ENCODE measurements at places on chromosomes 4 and X.

DNA sequence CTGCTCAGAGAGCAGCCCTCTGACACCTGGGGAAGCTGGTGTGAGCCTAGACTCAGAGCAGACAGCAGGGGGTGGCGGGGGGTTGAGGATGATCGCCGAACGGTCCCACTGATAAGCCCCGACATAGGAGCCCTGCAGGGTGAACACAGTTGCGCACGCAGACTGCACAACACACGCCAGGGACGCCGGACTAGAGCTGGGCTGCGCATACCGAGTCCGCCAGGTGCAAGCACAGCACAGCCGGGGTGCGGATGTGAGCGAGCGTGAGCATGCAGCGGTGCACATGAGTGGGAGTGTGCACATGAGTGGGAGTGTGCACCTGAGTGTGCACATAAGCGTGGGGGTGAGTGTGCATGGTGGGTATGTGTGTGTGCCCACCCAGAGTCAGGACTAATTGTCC lies 36.7 kb downstream of the FAM53A start:
- no peak for DNase-seq

DNA sequence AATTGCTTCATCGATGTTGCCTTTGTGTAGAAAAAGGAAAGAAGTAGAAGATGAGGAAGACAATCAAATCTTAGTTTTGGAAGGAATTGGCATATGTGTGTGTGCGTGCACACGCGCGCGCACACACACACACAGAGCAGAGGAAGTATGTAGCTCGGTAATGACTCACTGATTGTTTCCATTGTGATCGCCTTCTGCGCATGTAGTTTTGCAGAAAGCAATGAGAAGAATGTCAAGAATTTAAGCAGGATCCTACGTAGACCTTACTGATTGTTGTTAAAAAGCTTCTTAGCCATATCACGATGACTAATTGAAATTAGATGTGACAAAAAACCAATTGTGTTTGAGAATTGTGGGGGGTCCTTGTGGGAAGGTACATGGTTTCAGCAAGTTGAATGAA lies 12.8 kb upstream of the LIMCH1 start:
- DNase-seq, result no peak

DNA sequence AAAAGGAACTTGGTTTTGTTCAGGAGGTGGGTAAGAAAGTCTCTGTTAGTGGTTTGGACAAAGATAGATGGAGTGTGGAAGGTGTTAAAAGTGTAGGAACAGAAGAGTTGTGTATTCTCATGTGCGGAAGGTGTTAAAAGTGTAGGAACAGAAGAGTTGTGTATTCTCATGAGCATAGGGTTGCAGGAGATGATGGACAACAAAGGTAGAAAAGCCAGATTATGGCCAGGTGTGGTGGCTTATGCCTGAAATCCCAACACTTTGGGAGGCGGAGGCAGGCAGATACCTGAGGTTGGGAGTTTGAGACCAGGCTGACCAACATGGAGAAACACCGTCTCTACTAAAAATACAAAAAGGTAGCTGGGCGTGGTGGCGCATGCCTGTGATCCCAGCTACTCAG lies 2.5 kb downstream of the RPL34 start:
- no peak for DNase-seq

- DNase-seq, result no peak
Observed at GRCh38 chr4:152039691-152040090, 278.9 kb upstream of the GATB start.

DNA sequence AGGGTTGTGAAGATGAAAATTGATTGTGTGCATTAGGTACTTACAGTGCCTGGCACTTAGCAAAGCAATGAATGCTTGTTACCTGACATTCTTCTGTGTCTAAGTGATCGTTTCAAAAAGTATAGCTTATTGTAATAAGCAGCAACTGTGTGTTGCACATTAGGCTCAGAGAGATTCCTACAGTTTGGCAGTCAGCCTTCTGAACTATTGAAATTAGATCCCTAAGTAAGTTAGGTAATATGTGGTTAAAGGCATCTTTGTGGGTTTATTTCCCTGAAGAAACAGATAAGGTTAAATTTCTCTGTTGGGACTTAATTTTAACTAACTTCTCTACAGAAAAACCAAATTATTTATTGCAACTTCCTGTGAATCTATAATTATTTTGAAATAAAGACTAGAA lies 93.4 kb downstream of the REPS2 start:
- no peak for DNase-seq

DNA sequence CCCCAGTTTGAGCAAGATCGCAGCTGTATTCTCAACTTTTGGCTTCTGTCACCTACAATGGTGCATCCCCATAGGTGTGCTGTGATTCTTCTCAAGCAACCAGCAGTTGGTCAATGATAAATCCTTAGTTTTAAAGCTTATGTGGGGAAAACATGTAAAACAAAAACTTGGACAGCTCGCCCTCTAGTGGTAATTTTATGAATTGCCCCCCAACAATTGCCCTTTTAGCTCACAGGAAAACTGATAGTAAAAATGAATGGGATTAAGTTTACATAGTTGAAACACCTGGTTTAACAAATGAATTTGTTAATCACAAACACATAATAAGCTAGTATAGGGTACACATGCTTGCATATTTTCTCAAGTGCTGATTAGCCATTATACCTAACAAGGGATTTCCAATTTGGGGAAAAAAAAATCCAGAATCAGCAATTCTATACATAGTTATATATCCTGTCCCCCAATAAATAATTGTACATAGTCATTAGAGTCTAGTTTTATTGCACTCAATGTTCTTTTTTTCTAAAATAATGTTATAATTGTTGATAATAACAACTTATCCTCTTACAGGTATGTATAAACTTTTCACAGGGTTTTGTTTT lies 30.1 kb downstream of the TEX13A start:
- DNase-seq, result no peak

GRCh38 chr4:20960291-20960690 lies 260.0 kb downstream of the PACRGL start:
- DNase-seq, result no peak

- DNase-seq, result no peak
Observed at GRCh38 chr4:76278583-76278982, 27.1 kb downstream of the FAM47E start.

DNA sequence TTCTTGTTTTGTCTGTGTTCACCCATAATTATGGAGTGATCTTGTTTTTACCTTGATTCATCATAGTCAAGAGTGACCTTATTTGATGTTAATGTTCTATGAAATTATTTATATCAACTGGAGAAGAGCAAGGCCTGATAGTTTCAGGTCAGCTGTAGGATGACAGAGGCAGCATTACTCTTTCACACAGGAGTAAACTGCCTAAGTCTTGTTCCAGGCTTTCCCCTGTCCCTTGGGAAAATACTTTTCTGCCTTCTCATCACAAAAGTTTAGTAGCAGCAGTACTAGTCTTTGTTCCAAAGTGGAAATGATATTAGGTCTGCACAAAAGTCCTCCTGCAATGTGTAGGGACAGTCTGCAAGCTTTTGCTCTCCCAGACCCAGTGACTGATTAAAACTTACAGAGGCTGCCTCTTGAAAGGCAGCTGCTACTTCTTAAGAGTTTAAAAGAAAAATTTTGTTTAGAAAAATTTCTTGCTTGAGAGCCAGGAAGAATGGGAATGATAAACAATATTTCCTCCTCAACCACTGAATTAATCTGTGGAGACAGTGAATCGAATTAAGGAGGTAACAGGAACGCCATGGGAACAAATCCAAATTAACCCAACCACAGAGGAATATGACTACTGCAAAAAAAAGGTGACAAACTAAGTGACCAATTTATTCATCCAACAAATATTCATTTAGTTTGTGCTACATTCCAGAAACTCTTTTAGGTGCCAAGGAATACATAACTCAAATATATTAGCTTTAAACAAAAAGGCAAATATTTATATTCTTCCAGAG lies 991.4 kb upstream of the PABPC4L start:
- no peak for DNase-seq

DNA sequence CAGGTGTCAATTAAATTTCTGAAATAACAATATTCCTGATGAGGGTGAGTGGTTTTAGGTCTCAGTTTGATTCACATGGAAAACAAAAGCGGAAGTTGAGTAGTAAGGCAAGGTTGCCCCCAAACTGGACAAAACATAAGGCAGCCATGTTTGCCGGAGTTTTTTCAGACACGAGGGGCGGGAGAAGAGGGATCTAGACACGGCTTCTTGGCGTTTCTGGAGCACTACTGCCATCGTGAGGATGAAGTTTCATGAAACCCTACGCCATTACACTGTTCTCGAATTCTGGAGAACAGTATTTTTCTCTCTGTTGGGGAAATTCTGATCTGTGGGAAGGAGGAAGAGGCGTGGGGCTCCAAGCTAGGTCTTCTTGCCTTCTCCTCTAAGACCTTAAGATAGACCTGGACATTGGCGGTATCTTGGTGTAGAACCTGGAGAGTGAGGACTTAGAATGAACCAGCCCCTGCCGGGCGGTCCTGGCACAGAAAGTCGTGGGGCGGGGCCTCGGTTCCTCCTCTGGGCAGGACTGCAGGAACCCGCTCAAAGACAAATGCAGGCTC lies 160.3 kb downstream of the OR13H1 start:
- peak; percentile 65 for DNase-seq

GRCh38 chr4:138405934-138406567 lies 163.9 kb upstream of the SLC7A11 start:
- no peak for DNase-seq

DNA sequence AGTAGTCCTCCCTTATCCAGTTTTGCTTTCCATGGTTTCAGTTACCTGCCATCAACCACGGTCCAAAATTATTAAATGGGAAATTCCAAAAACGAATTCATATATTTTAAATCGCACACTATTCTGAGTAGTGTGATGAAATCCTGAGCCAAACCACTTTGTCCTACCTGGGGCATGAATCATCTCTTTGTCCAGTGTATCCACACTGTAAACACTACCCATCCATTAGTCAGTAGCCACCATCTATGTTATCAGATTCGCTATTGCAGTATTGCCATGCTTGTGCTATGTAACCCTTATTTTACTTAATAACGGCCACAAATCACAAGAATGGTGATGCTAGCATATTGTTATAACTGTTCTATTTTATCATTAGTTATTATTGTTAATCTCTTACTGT lies 704.6 kb downstream of the SMARCA1 start:
- DNase-seq, result no peak

DNA sequence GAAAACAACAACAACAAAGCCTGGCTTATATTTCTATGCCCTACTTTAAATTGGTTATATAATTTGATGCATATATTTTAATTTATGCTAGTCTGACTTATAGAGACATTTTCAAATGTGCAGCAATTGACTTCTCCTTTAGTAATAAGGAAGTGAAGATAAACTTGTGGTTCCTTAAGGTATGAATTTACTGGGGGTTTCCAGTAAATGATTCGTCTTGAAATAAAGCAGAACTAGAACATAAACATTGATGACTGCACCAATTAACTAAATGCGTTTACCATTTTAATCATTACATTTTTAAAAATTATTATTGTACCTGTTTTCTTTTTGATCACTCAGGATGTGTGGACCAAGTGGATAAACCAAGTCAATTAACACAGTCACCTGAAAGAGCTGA lies 99.6 kb upstream of the CCSER1 start:
- no peak for DNase-seq

DNA sequence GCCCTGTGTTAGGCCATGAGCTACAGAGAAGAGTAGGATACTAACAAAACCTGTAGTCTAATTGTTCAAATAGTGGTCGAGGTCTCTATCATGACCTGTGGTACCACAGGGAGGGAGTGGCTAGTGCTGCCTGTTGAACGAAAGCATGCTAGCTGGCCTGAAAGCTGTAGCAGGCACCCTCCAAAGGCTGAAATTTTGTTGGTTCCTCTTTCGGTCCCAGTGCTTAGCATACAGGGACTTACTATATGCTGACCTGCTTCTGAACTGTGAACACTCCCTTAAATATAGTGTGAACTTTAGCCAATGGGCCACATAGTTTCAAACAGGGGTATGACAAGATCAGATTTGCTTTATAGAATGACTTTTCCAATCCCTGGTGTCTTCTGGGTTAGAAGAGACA lies 113.4 kb downstream of the PJA1 start:
- no peak for DNase-seq

- DNase-seq, result no peak
Observed at GRCh38 chr4:105630670-105631655, 77.5 kb downstream of the INTS12 start.

DNA sequence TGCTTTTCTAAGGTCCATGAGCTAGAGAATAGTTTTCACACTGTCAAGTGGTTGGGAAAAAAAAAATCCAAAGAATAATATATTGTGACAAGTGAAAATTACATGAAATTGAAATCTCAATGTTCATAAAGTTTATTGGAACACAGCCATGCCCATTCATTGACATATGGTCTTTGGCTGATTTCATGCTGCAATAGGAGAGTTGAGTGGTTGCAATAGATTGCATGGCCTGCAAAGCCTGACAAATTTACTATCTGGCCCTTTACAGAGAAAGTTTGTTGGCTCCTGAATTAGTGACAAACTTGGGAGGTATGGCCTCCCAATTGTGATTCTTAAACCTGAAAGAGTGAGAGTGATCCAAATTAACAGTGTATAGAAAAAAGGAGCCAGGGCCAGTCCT lies 115.5 kb upstream of the FAM9C start:
- DNase-seq, result no peak

GRCh38 chrX:37302569-37302968 lies 46.6 kb upstream of the PRRG1 start:
- peak; percentile 20 for DNase-seq

DNA sequence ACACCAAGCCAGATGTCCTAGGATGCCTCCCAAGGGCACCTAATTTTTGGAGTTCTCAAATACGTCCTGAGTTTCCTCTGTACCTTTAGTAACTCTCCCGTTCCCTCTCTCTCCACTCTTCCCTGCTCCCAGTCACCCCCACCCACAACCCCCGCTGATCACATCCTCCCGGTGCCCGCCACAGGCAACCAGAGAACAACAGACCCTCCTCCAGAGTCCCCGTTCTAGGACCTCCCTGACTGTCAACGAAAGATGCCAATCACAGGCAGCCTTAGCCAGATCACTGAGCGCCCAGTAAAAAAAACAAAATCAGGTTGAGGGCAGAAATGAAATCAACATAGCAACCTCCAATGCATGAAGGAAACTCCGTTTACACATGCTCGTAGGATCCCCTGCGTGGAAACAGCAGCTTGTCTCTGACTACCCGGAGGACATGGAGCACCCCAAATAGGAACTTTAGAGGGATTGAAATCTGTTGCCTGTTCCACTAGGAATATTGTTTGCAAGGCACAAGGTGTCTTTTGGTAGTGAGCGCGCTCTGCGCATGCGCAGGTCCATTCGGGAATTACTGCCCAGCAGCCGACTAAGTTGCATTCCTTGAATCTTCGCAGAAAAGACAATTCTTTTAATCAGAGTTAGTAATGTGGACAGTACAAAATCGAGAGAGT lies at the start of gene GABRB1:
TSS of gene GABRB1 (plus strand) at position 557 of the 668 bp plus-strand sequence.
- DNase-seq, result peak; percentile 13

GRCh38 chr4:74451214-74451661 lies 6.3 kb downstream of the AREG start:
- DNase-seq, result no peak
